ENCODE measurements at places on chromosomes 7 and 10.

DNA sequence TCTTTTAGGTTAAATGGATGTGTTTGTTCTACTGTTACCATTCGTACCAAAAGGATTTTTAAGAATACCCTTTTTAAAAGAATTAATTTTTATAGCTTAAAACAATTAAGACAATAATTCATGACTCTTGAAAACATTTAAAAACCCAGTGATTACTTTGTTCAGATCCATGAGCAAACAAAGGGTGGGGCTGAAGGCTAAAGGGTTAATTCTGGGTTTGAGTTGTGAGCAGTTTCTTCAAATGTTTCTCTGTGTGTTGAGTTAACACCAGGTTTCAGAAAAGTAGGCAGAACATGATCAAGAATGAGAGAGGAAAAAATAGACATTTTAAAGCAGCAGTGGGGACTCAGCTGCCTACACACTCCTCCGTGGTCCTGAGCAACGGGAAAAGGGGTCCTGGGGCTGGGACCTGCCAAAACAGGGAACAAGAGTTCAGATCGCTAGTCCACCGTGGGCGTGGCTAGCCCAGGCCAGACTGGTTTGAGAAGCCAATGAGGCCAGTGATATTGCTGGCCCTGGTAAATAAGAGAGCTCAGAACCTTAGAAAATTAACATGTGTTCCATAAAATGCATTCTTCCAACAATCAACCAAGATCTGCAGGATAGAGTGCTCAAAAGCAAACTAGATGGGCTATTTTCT lies 14.9 kb upstream of the EZH2 start:
- DNase-seq: no peak

GRCh38 chr7:29565982-29566746 lies 2.5 kb downstream of the PRR15 start:
- no peak for DNase-seq

- no peak for DNase-seq
These were observed 1.2 kb downstream of the SFRP4 start for GRCh38 chr7:37915438-37915837.

DNA sequence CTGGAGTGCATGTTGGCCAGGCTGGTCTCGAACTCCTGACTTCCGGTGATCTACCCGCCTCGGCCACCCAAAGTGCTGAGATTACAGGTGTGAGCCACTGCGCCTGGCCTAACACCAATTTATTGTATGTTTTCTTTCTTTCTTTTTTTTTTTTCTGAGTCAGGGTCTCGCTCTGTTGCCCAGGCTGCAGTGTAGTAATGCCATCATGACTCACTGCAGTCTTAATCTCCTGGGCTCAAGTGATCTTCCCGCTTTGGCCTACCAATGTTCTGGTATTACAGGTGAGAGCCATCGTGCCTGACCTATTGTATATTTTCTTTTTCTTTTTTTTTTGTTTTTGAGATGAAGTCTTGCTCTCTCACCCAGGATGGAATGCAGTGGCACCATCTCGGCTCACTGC lies 33.8 kb upstream of the UBE2H start:
- no peak for DNase-seq

GRCh38 chr10:125132344-125132743 lies 28.0 kb downstream of the CTBP2 start:
- DNase-seq: no peak

GRCh38 chr7:128178611-128179010 lies 62.5 kb upstream of the LEP start:
- DNase-seq: no peak

DNA sequence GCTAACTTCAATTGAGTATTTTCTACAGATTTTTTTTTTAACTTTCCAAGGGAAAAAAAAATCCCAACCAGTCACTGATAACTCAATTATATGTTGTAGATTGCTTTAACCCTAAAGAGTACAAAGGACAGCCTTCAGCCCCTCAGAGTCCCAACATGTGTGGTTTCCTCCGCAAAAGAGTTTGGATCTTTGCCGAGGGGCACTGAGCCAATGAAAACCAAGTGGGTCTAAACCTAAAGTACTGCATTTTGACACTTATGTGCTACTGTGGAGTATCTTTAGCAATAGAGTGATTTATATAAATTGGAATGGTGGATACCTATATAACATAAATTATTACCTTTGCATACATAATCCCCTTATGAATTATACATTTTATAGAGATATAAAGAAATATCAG lies 91.5 kb downstream of the SEMA3D start:
- DNase-seq: no peak
